CD14-positive monocyte (primary cell): ENCODE measurements at places on chromosomes 6 and 20. TPM values are rescaled to one million over a fixed set of nuclear protein-coding genes. Genes with fewer than 3 reads are reported as not detected.

DNA sequence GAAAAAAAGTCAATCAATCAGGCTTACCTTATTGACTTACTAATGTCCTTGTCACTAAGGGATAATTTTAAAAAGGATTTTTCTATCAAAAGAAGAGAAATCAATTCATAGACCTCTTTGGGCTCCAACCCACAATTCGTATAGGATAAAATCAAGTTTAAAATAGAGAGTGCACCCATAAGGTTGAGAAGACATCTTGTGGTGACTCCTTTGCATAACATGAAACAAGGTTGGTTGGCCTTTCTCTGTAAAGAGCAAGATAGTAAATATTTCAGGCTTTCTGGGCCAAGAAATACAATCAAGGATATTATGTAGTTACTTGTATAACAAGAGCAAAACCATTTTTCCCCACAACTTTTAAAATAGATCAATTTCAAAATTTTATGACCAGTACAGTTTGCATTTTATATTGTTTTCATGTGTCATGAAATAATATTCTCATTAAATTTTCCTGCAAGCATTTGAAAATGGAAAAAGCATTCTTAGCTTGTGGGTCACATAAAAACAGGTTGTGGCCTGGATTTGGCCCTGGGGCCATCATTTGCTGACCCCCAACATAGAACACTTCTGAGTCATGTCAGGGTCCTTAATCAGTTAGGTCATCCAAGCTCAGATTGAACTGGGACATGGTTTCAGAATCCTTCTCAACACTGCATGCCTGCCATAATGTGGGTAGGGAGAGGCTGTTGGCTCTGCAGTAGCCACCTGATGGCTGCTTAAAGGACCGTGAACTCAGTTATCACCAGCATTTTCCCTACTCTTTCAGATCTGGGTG lies 76.7 kb downstream of the MYB start:
- DNase-seq: no peak
- H3K27ac ChIP-seq: no peak overlapping the region
- no peaks in the 10 kb centered on the region for H3K36me3 ChIP-seq

- DNase-seq: no peak
- H3K36me3 ChIP-seq: no peaks in the 10 kb centered on the region
- H3K27me3 ChIP-seq: no peaks in the 10 kb centered on the region
- H3K4me3 ChIP-seq: no peak overlapping the region
- no peak overlapping the region for H3K27ac ChIP-seq
Measured at GRCh38 chr6:131231103-131231502, 95.8 kb downstream of the AKAP7 start.

DNA sequence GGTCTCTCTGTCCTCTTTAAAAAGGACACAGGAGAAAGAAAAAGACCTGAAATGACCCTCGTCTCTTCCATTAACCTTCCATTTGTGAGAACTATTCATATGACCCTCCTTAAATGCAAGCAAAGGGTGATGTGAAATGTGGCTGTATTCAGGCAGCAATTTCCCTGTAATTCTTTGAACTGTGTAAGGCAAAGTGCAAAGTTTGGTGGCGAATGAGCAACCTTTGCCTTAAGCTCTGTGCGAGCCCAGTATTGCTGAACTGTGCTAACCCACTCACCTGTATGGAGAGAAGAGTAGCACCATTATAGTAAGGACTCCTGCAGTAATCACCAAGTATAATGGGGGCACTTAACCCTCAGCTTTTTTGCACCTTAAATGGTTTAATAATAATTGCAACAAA lies 223.4 kb downstream of the PLCB1 start:
- no peak for DNase-seq
- no peaks in the 10 kb centered on the region for H3K27me3 ChIP-seq
- H3K4me3 ChIP-seq: no peak overlapping the region
- H3K4me1 ChIP-seq: peaks cover 44% of the 10 kb centered on the region

DNA sequence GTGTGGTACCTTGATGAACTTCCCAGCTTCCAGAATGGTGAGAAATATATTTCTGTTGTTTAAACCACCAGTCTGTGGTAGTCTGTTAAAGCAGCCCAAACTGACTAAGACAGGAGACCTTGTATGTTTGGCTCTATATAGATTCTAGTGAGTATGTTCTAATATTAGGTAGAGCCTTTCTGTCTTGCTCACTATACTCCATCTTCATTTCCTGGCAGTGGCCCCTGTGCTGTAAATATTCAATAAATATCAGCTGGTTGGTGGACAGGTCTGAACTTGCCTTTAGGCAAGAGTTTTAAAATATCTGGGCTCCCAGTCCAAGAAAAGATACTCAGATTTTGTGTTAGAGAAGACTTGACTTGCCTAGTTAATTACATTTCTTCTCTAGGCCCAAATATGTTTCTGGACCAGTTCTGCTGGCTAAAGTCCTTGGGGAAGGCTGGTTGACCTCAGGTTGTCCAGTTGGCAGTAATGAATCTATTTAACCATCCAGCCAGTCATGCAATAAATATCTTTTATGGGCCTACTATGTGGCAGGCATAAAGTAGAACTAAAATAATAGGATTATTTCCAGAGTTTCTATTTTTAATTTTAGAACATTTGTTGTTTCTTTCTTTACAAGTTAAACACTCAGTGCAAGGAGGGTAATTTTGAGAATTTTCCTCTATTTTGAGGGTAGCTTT lies 22.3 kb downstream of the PPP1R14C start:
- peaks cover 15% of the 10 kb centered on the region for H3K4me1 ChIP-seq
- H3K4me3 ChIP-seq: no peak overlapping the region
- no peak overlapping the region for H3K27ac ChIP-seq
- no peak for DNase-seq
- H3K27me3 ChIP-seq: no peaks in the 10 kb centered on the region

DNA sequence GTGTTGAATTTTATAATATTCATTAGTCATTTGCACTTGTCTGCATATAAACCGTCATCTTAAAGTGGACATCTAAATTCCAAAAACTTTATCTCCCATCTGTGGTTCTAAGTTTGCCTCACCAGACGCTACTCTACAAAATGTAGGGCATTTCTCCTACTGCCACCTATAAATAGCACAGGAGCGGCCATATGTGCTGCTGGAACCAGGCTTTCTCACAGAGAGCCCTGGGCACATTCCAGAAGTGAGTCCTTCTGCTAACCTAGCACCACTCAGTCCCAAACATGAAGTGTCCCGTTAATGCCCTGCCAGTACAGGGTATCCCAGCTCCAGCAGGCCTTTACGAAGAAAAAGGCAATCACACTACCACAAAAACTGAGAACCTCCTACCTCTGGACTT lies 153.7 kb downstream of the TMEM242 start:
- DNase-seq: no peak
- H3K4me1 ChIP-seq: no peaks in the 10 kb centered on the region
- no peak overlapping the region for H3K4me3 ChIP-seq
- H3K27me3 ChIP-seq: no peaks in the 10 kb centered on the region
- H3K27ac ChIP-seq: peak overlapping the region; percentile 3

DNA sequence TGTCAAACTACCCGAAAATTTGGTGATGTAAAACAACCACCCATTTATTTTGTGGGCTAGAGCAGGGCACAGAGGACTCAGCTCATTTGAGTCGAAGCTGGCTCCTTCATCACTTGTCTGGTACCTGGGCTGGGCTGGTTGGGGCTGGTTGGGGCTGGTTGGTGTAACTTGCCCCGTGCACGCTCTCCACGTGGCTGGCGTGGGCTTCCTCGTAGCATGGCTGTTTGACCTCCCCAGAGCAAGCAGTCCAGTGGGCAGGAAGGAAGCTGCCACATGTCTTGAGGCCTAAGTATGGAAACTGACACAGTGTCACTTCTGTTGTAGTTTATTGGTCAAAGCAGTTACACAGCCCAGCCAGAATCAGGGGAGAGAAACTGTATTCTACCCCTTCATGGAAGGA lies 27.1 kb downstream of the BCAS4 start:
- H3K27me3 ChIP-seq: no peaks in the 10 kb centered on the region
- no peak overlapping the region for H3K4me3 ChIP-seq
- no peak overlapping the region for H3K27ac ChIP-seq
- H3K4me1 ChIP-seq: peaks cover 8% of the 10 kb centered on the region
- DNase-seq: no peak

DNA sequence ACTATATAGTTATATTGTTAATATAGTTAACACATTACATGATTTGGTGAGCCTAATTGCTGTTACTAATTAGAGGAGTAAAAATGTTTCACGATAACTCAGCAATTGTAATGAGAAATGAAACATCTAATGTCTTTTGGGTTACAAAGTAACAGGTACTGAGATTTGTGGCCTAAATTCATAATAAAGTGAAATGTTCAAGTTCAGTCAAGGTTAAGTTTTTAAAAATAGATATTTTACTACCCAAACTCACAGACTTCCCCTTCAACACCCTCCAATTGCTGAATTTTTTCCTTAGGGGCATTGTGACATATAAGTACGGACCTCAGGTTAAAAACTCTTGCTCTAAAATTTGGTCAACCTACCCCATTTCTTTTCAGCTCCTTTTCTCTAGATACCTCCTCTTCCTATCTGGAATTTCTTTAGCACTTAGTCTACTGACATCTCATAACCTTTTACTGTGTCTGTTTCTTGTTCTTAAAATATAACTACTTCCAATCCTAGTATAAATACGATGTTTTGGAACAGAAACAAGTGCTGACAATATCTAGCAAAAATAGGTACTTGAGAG lies 112.3 kb upstream of the PRSS16 start:
- H3K4me1 ChIP-seq: peaks cover 73% of the 10 kb centered on the region
- H3K27ac ChIP-seq: no peak overlapping the region

GRCh38 chr6:3471286-3471685 lies 14.4 kb upstream of the SLC22A23 start:
- no peak overlapping the region for H3K4me3 ChIP-seq
- H3K27me3 ChIP-seq: no peaks in the 10 kb centered on the region
- no peak overlapping the region for H3K27ac ChIP-seq
- no peaks in the 10 kb centered on the region for H3K36me3 ChIP-seq
- DNase-seq: no peak

DNA sequence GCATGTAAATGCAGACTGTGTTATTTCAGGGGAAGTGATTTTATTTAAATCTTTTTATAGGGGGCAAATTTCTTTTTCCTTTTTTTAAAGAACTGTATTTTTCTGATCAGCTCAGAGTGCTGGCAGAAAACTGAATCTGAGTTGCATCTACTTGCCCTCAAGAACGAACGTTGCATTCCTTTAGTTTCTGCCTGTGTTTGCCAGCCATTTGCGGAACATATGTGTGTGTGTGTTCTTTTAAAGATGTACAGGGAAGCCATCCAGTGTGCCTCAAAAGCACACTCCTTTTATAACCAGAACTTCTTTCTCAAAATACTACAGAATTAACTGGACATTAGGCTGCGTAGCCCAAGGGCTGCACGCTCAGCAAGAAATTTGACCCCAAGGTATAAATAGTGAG lies 25.8 kb upstream of the INSM1 start:
- H3K36me3 ChIP-seq: no peaks in the 10 kb centered on the region
- no peaks in the 10 kb centered on the region for H3K4me1 ChIP-seq
- no peaks in the 10 kb centered on the region for H3K27me3 ChIP-seq
- no peak overlapping the region for H3K4me3 ChIP-seq
- no peak for DNase-seq

GRCh38 chr6:37171970-37172812 lies 2.2 kb downstream of the PIM1 start:
- peak; percentile 84 for DNase-seq
- peak overlapping the region; percentile 53 for H3K27ac ChIP-seq
- H3K27me3 ChIP-seq: peaks cover 8% of the 10 kb centered on the region
- peaks cover 28% of the 10 kb centered on the region for H3K36me3 ChIP-seq
- peaks cover 64% of the 10 kb centered on the region for H3K4me1 ChIP-seq
- peak overlapping the region; percentile 97 for H3K4me3 ChIP-seq

GRCh38 chr6:4961322-4962168 lies 42.3 kb downstream of the RPP40 start:
- no peaks in the 10 kb centered on the region for H3K36me3 ChIP-seq
- H3K27me3 ChIP-seq: no peaks in the 10 kb centered on the region
- no peak overlapping the region for H3K27ac ChIP-seq

- peak; percentile 85 for DNase-seq
- H3K27me3 ChIP-seq: no peaks in the 10 kb centered on the region
- H3K4me1 ChIP-seq: peaks cover 20% of the 10 kb centered on the region
- no peaks in the 10 kb centered on the region for H3K36me3 ChIP-seq
- peak overlapping the region; percentile 28 for H3K4me3 ChIP-seq
Measured at GRCh38 chr6:139940741-139941729, 566.6 kb upstream of the CITED2 start.

- peak; percentile 66 for DNase-seq
- H3K36me3 ChIP-seq: peaks cover 64% of the 10 kb centered on the region
- H3K27ac ChIP-seq: peak overlapping the region; percentile 87
- no peak overlapping the region for H3K4me3 ChIP-seq
- H3K27me3 ChIP-seq: no peaks in the 10 kb centered on the region
Measured at GRCh38 chr6:136592930-136593673, 42.9 kb upstream of the MAP7 start.

DNA sequence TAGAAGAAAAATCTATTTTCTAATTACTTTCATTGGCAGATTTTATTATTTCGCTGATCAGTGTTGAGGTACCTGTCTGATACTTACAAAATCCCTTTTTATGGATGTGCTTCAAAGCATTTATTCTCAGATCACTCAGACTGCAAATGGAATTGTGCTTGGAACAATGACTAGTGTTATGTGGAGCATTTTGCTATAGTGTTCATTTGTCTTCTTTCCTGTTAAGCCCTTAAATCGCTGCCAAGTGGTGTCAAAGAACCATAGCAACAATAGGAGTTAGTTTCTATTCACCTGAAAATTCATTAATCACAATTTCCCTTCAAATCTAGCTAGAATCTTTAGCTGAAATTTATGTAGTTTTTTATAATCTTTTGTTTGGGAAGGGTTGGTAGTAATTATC lies 29.8 kb downstream of the SMPDL3A start:
- no peaks in the 10 kb centered on the region for H3K27me3 ChIP-seq
- H3K4me1 ChIP-seq: no peaks in the 10 kb centered on the region
- H3K36me3 ChIP-seq: no peaks in the 10 kb centered on the region
- H3K27ac ChIP-seq: no peak overlapping the region
- no peak overlapping the region for H3K4me3 ChIP-seq
- DNase-seq: no peak

- no peaks in the 10 kb centered on the region for H3K27me3 ChIP-seq
- no peak overlapping the region for H3K4me3 ChIP-seq
- H3K27ac ChIP-seq: no peak overlapping the region
Measured at GRCh38 chr20:51573576-51574243, 31.2 kb upstream of the NFATC2 start.

GRCh38 chr6:166862287-166862977 lies 93.9 kb downstream of the RNASET2 start:
- no peaks in the 10 kb centered on the region for H3K36me3 ChIP-seq
- DNase-seq: no peak
- peaks cover 11% of the 10 kb centered on the region for H3K4me1 ChIP-seq

GRCh38 chr6:120620900-120621299 lies 713.4 kb downstream of the TBC1D32 start:
- no peaks in the 10 kb centered on the region for H3K27me3 ChIP-seq
- H3K4me1 ChIP-seq: no peaks in the 10 kb centered on the region
- DNase-seq: no peak
- H3K36me3 ChIP-seq: no peaks in the 10 kb centered on the region
- no peak overlapping the region for H3K4me3 ChIP-seq
- no peak overlapping the region for H3K27ac ChIP-seq

GRCh38 chr20:5160882-5161281 lies 34.1 kb downstream of the CDS2 start:
- H3K27ac ChIP-seq: peak overlapping the region; percentile 82
- peak overlapping the region; percentile 61 for H3K4me3 ChIP-seq
- no peaks in the 10 kb centered on the region for H3K36me3 ChIP-seq
- no peaks in the 10 kb centered on the region for H3K27me3 ChIP-seq
- peak; percentile 60 for DNase-seq

PERP gene
- polyA plus RNA-seq: not detected in 2 replicates

ARHGAP40 gene
- polyA plus RNA-seq: not detected

TRIM27 gene
- 44.0 TPM for polyA plus RNA-seq

FOXS1 gene
- not detected in 2 replicates for polyA plus RNA-seq

ATP6V1G2 gene
- not detected for polyA plus RNA-seq

ZNF311 gene
- 0.04 and 0.05 TPM in 2 replicates for polyA plus RNA-seq
